ENCODE measurements at places on chromosomes 5 and 9. TPM values are rescaled to one million over a fixed set of nuclear protein-coding genes. Genes with fewer than 3 reads are reported as not detected.

DNA sequence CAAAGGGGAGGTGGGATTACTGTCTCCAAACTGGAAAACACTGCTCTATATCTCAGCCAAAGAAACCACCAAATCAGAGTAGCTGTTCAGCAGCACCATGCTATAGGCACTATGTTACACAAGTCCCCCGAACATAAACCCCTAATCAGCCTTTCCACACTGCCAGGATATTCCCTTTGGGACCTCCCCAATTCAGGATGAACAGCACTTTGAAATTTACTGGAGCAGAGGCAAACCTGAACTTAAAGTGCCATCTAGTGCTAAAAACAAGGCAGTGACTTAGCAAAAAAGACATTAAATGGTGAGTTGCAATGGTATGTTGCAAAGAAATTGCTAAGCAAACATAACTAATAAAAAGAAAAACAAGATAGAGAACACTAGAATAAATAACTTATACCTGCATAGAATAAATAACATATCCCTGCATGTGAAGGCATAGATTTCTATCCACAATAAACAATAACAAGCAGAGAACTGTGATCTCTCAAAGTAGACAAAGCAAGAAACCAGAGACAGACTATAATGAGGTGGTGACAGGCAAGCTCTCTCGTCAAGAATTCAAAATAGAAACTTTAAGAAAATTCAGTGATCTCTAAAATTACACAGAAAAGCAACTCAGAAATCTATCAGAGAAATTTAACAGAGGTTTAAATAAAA is 584.4 kb upstream of the ACO1 start:
- no peak for DNase-seq

GRCh38 chr5:161846746-161847145 is 1.2 kb upstream of the GABRA1 start:
- peak; percentile 2 for DNase-seq

GRCh38 chr9:108546215-108546614 is 309.6 kb downstream of the ACTL7B start:
- DNase-seq: no peak

DNA sequence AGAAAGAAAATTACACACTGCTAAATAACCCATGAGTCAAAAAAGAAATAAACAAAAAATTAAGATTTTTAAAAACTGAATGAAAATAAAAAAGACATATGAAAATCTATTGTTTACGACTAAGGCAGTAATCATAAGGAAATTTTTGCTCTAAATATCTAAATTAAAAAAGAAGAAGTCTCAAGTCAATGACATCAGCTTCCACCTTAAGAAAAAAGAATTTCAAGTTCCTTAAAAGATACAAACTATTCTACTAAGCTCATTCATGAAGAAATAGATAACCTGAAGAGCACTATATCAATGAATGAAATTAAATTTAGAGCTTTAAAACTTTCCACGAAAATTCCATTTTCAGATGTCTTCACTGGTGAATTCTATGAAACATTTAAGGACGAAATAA is 15.7 kb upstream of the STARD4 start:
- DNase-seq: no peak

DNA sequence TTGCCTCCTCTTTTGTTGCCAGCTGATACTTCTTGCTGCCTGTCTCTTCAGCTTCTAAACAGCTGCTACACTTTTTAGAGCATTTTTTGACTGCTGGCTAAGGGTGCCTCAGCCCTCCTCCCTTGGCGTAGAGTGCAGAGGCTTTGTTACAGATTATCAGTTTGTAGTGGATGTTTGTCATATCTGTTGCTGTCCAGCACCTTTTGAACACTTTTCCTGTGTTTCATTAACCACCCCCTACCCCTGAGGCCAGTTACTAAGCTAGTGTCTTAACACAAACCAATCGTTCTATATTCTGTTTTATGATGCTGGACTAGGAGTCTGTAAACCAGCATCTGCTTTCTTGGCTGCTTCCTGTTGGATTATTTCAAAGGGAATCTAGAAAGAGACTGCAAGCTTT is 441.5 kb downstream of the DNAH5 start:
- no peak for DNase-seq

Gene PLPPR1
- not detected for total RNA-seq

DNA sequence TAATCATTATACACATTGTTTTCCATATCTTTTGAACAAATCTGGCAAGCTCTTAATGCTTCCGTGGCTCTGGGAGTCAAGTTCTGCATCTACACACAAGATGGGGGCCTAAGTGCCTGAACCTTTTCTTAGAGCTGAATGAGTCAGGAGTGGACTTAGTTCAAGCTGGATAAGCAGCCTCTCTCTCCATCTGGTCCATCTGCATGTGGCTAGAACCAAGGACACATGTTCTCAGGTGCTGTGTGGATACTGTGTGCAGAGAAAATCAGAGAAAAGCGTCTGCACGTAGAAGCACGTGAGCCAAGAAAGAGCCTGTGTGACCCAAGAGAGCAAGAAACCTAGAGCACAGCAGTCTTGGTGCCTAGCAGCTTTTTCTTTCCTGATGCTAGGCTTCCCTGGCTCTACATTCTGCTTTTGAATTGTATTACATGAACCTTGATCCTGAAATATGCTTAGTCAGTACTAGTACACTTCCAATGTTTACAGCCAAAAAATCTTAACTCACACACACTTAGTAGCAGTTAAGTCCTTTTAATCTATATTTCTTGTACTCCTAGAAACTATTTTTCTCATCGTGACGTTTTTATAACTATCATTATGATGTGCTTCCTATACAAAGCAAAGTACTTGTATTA is 1798.9 kb downstream of the MAT2B start:
- DNase-seq: no peak

- DNase-seq: no peak
Observed at GRCh38 chr9:131951905-131952304, 127.8 kb downstream of the MED27 start.

DNA sequence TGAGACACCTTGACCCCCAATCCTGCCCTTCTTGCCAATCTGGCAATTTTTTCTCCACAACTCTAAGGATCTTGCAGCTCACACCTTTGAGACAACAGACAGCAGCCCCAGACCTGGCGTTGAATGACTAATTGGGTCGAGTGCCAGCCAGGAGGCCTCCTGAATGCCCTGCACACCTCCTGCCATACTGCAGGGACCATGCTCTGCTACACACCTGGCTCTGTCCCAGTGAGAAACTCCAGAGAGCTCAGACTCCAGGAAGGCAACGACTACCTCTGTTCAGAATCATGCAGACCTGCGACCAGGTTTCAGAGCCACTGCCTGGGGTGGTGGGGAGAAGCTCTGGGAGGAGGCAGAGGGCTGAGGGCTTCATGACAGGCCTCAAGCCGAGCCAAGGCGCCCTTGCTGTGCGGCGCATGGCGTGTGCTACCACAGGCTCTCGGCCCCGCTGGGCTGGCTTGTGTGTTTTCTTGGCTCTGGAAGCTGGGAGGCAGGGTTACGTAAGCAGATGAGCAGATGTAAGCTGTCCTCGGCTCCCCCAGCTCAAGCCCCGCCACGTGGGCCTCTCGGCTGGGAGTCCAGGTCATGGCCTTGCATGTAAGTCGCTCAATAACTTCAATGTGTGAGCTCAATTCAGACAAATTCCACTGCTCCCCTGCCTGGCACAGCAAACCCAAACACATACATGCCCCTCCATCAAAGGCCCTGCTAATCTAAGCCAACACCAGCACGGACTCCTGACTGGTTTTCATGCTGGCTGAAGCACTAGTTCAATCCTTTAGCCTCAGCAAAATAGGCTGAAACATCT is 27.5 kb downstream of the B4GALT1 start:
- DNase-seq: no peak

DNA sequence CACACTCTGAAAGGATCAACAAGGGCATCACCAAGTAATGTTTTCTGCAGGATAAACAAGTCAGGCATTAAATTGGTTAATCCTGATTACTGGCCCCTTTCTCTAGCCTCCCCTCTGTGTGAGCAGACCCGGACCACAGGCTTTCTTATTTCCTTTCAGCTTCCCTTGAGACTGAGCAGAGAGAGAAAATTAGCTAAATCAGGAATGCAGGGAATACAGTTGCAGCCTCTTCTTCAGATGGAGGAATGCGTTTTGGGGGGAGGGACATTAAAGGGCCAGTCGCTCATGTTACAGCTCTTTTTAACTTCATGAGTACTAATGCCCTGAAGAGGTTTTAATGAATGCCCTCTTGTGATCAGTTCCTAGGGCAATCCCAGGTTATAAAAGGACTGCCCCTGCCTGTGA is 19.8 kb downstream of the PCDHAC2 start:
- no peak for DNase-seq

Gene C8G
- total RNA-seq: 1.2 TPM

GRCh38 chr5:138981586-138981985 is 106.5 kb upstream of the LRRTM2 start:
- peak; percentile 34 for DNase-seq
